ENCODE measurements at places on chromosomes 6 and 20.

DNA sequence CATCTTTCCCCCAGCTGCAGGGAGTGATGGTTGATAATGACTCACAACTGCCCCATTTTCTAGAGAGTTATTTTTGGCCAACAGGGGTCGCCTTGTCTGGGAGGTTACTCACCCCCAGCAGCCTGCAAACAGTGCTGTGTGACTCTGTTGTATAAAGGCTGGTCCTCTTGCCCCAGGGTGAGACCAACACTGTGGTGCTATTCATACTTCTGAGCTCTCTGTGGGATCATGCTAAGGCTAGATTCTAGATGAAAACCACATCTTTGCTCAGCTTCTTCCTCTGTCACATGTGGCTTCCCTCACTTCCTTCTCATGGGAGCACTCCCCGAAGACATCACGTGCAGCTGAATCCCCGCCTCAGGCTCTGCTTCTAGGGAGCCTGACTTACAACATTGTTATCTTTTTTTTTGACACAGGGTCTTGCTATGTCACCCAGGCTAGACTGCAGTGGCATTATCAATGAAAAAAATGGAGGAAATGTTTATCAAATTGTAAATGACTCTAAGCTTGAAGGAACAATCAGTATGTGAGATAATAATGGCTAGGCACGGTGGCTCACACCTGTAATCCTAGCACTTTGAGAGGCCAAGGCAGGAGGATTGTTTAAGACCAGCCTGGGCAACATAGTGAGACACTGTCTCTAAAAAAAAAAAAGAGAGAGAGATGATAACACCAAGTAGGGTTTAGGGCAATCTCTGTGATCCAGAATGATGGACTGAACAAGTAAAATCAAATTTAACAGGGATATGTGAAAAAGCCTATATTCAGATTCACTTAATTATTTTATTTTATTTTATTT lies 55.7 kb upstream of the SLC23A2 start:
- DNase-seq, result peak; percentile 64

- peak; percentile 9 for DNase-seq
Measured at GRCh38 chr6:84416043-84416657, 188.7 kb upstream of the CEP162 start.

- peak; percentile 58 for DNase-seq
Measured at GRCh38 chr6:139508023-139508422, 133.6 kb upstream of the CITED2 start.

DNA sequence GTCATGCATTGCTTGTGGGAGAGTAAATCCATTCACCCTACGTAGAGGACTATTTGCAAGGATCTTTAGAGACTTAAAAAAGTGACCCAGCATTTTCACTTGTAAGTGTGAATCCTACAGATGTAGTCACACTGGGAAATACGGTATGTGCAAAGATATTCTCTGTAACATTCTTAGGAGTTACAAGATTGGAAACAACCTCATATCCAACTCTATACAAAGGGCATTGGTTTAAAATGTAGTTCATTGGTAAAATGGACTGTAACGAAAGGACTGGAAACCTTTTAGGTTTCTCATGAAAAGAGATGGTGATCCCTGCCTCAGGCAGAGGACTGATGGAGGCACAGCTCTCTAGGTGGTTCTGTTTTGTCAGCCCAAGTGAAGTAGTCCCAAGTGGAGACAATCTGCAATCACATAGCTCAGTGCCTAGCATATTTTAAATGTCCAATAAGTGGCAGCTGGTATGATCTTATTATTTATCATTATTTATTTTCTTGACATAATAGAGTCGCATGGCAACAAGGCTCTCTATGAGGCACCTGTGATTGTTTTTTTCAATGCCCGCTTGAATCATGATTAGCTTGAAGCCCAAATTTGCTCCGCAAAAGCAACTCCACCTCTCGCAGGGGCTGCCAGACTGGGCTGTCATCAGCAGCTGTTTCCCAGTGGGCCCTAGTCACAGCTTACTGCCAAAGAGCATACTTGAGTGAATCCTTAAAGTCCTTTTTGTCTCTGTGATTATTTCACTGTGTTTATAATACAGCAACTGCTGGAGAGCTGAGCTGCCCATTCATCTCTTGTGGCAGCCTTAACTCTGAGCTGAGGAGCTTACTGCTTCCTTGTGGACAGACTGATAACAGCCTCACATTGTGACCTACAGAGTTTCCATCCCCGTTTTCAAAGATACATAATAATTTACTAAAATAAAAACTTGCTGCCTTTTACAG lies 19.8 kb upstream of the ENPP1 start:
- DNase-seq, result peak; percentile 69

DNA sequence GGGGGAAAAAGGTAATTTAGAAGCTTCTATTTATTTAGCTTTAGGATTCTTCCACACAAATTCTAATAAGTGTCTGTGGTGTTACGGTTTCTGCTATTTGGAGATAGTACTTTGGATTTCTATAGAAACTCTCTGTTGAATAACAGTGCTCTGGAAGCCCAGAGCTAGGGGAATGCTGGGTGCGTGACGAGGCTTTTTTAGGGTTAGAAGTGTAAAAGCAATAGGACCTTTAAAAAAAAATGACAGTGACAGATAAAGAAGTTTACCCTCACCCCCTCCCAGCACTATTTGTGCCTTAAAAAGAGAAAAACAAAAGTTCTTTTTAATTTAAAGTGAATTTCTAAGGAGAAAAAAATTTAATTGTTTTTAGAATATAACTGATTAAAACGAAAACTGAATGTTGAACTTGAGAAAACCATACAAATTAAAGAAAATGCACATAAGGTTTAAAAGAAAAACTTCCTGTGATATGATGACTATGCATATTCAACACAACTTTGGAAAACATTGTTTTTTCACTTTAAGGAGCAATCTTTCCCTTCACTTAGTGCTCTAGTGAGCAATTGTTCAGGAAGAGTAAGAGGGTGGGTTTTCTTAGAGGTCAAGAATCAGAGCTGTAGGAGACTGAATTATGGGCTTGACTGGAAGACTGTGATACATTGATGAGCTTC lies 89.6 kb upstream of the RIPOR2 start:
- DNase-seq, result no peak

DNA sequence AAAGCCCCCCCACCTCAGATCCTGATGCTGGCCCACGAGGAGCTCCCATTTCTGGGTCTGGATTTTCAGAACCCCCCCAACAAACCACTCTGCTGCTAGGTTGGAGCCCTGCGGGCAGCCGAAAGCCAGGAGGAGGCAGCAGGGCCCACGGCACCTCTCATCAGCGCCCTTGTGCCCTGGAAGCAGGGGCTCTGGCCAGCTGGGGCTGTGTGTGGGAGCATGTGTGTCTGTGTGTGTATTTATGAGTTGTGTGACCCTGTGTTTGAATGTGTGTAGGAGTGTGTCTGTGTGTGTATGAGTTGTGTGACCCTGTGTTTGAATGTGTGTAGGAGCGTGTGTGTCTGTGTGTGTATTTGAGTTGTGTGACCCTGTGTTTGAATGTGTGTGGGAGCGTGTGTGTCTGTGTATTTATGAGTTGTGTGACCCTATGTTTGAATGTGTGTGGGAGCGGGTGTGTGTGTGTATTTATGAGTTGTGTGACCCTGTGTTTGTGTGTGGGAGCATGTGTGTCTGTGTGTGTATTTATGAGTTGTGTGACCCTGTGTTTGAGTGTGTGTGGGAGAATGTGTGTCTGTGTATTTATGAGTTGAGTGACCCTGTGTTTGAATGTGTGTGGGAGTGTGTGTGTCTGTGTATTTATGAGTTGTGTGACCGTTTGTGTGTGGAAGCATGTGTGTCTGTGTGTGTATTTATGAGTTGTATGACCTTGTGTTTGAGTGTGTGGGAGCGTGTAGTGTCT lies 18.9 kb downstream of the SLC17A9 start:
- DNase-seq, result no peak

DNA sequence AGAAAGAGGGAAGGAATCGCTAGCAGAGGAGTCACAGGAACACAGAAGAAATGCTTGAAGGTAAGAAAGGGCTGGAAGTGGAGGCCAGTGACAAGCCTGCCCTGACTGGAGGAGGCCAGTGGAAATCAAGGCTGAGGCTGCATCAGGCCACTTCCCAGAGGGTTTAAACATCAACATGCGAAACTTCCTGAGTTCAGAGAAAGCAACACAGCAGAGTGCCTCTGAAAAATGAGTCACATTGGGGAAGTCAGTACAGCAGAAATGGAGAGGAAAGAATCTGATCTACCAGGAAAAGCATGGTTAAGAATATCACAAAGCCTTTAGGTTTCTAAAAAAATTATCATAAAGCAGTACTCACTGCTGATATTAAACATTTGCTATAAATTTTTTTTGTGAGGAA lies 23.3 kb downstream of the NAPB start:
- DNase-seq, result no peak

GRCh38 chr20:50758992-50759391 lies 27.6 kb downstream of the PARD6B start:
- DNase-seq, result no peak

- DNase-seq, result no peak
Measured at GRCh38 chr6:35833536-35833935, 28.4 kb downstream of the LHFPL5 start.

GRCh38 chr6:160104821-160105517 lies 16.6 kb upstream of the SLC22A1 start:
- DNase-seq, result no peak

- no peak for DNase-seq
Measured at GRCh38 chr6:145423936-145424335, 311.4 kb downstream of the EPM2A start.

GRCh38 chr20:53492212-53492611 lies 101.4 kb downstream of the ZNF217 start:
- no peak for DNase-seq

DNA sequence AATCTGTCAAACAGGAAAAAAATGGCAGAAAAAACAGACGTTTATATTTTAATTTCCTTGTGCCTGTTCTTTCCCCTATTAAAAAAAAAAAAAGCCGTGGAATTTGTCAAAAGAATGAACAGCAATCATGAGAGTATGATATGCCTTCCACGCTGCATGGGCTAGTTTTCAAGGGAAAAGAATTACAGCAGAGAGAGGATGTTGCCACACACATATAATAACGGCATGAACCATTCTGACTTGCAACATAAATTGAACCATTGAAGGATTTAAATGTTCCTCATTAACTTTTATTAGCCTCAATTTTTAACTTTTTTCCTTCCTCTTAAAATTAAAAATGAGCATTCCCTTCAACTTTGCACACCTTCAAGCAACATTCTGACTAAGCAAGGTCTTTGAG lies 301.8 kb downstream of the FOXC1 start:
- DNase-seq, result no peak

DNA sequence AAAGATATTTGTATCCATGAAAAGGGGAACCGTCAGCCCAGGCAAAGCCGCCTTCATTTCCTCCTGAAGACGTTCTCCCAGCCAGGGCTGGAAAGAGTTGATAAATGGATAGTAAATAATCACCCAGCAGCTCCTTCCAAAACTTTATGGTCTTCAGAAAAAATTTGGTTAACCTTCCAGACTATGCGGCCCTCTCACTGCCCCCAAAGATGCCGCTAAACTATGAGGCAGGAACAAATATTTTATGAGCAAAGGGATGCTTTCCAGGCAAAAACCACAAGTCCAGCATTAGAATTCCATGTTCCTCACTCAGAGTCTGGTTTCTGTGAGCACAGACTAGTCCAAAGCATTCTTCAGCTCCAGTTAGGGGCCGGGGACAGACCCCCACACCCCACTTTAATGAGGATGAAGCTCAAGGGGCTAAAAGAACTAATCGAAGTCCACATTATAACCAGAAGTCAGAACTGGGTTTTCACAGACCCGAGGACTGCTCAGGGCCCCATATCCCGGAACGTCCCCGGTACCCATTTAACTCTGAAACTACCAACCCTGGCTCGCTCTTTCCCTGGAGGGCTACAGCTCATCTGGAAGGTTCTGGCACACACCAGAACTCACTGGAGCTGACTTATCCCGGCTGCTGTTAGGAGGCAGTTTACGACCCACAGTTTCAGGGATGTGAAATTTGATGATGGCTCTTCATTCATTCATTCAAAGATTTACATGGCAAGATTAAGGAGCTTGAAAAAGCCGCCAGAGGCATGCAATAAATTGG lies 29.4 kb downstream of the BMP7 start:
- DNase-seq, result no peak

GRCh38 chr20:47524015-47524784 lies 22.5 kb downstream of the NCOA3 start:
- DNase-seq, result peak; percentile 44

GRCh38 chr20:59565768-59566461 lies 38.4 kb upstream of the PHACTR3 start:
- DNase-seq, result peak; percentile 30

DNA sequence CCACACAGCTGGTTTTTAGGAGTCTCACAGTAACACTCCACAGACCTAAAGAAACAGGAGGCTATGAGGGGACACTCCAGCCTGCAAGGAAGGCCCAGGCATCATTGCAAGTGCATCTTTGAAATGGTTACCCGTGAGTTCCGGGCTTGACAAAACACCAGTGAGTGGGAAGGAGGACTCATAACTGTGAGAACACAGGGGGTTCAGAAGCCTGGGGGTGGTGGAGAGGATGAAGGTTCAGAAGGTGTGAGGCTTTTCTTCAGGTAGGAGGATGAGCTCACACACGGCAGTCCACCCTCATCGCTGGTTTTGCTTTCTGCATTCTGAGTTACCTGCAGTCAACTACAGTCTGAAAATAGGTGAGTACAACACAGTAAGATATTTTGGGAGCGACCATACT lies 39.9 kb downstream of the MAP7 start:
- no peak for DNase-seq

DNA sequence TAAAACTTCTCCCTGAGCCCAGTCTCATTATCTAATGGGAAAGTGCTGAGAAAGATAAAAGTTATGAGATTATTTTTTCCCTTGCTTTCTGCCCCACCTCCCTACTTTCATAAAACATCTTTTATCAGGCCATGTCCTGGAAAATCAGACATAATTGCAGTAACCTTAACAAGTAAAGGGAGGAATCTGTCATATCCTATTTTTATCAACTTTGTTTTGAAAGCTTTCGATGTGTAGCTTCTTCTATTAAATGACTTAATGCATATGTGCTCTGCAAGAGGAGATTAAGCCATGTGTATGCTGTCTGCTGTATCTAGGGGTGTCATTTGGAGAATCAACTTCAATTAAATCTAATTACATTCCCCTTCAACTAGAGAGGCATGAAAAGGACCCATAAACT lies 408.9 kb downstream of the CBLN4 start:
- DNase-seq, result no peak

GRCh38 chr6:100433726-100434435 lies 30.8 kb downstream of the SIM1 start:
- DNase-seq, result no peak

- DNase-seq, result peak; percentile 87
Measured at GRCh38 chr6:111552241-111552744, 53.4 kb downstream of the TRAF3IP2 start.

DNA sequence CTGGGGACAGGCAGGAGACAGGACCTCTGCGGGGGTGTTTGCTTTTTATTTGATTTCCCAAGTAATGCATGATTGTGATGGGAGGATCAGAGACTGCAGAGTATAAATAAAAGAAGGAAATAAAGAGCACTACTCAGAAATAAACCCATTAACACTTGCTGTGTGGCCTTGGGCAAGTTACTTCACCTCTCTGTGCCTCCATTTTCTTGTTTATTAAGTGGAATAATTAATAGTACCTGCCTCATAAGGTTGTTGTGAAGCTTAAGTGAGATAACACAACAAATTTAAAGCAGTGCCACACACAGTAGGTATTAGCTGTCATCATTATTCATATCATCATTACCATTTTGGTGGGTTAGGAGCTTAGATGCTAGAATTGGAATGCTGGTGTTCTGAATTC lies 8.1 kb downstream of the CEBPB start:
- peak; percentile 47 for DNase-seq

- DNase-seq, result no peak
Measured at GRCh38 chr6:89553431-89553830, 85.1 kb downstream of the LYRM2 start.

All from osteoblast (primary cell).